CD8-positive, alpha-beta T cell (primary cell): ENCODE measurements at places on chromosomes 2 and 18.

GRCh38 chr2:118309946-118310680 lies 221.8 kb downstream of the INSIG2 start:
- peak; percentile 56 for DNase-seq

- DNase-seq = no peak
Observed at GRCh38 chr18:39340418-39340817, 1774.8 kb upstream of the CELF4 start.

DNA sequence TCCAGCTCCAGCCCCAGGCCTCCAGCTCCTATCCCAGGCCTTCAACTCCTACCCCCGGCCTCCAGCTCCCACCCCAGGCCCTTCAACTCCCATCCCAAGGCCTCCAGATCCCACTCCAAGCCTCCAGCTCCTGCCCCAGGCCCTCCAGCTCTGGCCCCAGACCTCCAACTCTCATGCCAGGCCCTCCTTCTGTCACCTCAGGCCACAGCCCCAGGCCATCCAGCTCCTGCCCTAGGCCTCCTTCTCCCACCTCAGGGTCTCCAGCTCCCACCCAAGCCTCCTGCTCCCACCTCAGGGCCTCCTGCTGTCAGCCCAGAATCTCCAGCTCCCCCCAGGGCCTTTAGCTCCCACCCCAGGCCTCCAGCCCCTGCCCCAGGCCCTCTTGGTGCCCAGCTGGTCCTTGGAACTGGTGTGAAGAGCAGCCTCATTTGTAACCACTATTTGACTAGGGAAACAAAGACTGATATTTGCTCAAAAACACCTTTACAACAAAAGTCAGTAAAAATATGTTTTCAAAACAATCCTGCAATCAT lies 67.8 kb upstream of the SALL3 start:
- no peak for DNase-seq

DNA sequence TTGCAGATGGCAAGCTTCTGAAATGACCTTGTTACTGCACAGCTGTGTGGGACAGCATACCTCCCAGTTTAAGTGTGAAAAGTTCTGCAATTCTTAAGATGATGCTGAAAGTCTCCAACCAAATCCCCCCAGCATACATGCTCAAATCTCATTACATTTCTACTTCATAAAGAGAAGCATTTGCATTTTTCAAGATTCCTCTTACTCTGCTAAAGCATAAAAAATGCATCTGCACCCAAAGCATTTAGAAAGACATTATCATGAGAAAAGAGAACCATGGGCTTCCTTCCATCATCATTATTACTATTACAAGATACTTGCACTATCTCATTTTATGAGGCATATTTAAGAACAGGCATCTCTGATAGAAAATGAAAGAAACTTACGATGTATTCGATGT lies 236.9 kb upstream of the REV1 start:
- no peak for DNase-seq

GRCh38 chr2:60641811-60642788 lies 88.6 kb upstream of the BCL11A start:
- DNase-seq = no peak

DNA sequence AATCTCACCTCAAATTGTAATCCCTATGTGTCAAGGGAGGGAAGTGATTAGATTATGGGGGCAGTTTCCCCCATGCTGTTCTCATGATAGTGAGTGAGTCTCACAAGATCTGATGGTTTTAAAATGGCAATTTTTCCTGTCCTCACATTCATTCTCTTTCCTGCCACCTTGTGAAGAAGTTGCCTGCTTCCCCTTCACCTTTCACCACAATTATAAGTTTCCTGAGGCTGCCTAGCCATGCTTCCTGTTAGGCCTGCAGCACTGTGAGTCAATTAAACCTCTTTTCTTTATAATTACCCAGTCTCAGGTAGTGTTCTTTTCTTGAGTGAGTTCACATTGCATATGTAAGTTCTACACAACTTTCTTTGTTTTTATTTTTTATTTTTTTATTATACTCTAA lies 271.5 kb downstream of the EXOC6B start:
- DNase-seq = no peak

GRCh38 chr2:233503947-233504637 lies 62.5 kb downstream of the USP40 start:
- no peak for DNase-seq

- DNase-seq = no peak
Observed at GRCh38 chr18:38557006-38557405, 991.4 kb upstream of the CELF4 start.

DNA sequence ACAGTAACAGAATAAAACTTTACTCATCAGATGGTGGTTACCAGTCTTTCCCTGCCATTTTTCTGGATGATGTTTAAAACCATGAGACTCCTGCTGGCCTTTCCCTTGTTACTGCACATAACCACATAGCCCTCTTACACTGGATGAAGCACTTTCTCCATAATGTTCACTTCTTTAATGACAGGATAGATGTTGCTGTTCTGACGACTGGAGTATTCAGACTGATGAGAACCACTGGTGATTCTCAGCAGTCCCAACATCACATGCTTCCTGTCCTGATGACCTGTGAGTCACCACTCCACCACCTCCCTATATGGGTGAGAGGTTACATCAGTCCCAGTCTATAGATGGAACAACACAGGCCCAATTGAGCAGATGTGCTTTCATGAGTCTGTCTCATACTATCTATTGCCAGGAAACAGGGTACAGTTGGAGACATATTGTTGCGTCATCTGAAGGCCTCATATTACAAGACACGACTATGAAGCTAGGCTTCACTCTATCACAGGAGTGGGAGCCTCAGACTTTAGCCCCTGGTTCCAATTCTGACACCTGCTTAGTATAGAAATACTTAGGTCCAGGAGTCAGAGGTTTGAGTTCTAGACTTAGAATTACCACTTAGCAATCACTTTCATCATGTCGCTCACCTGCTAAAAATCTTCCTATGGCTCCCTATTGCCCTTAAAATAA lies 145.7 kb upstream of the KLF7 start:
- no peak for DNase-seq

GRCh38 chr2:76684756-76685155 lies 837.4 kb downstream of the LRRTM4 start:
- no peak for DNase-seq

DNA sequence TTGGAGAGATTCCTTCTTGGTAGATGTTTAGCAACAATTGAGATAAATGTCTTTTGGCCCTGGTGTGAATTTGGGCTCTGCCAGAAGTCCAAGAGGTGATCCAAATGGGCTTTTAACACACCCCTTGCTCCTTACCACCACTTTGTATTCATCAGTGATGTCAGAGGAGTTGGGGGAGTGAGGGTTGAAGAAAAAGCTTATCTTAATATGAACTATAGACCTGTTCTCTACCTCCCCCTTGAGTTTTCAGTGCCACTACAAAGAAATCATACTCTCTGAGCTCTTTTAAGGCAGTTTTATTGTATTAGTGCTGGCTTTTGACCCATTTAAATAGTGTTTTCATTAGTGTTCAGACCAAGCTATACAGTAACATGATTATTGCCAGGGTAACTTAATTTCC lies 229.1 kb downstream of the PHLPP1 start:
- no peak for DNase-seq

DNA sequence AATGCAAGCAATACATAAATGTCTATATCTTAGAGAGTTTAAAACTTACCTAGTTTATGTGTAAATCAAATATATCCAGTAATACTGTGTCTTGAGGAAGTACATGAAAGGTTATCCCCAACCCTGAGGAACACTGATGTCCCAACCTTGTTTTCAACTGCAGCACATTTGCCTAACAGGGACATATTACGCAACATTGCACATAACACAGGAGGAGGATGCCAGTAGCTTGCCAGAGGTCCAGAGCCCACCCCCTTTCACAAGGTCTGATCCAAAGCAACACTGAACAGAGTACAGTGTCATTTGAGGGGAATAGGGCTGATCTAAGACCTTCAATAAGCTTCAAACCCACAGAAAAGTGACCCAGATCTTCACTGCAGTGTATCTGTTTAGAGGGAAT lies 678.5 kb downstream of the ARHGAP15 start:
- DNase-seq = no peak

- no peak for DNase-seq
Observed at GRCh38 chr18:2797951-2798350, 48.9 kb upstream of the EMILIN2 start.
